Activated effector memory CD4-positive, alpha-beta T cell treated with anti-CD3 and anti-CD28 coated beads, Interleukin-2, amount 50 U/mL, for 16 hours (primary cell): ENCODE measurements at places on chromosomes 12 and 14.

GRCh38 chr14:99359906-99360305, 87.9 kb upstream of the BCL11B start:
- peak; percentile 17 for DNase-seq

DNA sequence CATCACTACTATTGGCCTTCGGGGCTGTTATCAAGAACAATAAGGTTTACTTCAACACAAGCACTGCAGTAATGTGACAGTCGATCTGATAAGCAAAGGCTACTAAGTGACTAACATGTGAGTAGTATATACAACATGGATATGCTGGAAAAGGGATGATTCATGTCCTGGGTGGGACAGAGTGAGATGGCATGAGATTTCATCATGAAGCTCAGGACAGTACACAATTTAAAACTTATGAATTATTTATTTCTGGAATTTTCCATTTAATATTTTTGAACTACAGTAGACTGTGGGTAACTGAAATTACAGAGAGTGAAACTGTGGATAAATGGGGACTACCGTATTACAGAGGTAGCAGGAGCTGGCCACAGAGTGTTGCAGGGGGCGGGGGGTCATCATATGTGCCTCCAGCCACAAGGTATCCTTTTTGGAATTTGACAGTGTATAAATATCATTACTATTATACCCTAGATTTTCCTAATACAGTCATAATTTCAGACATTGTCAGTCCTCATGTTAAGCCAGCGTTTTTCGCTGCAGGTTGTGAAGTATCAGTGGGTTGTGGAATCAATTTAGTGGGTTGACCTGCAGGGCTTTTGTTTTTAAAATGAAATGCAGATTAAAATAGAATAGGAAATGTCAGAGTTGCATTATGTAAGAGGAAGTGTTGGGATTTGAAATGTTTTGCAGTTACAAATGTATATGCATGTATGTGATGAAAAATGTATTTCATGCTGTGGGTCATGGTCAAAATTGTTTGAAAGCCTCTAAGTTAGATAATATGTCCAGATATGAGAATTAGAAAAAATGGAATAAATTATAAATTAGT, 148.0 kb upstream of the NUDT4 start:
- DNase-seq: no peak

DNA sequence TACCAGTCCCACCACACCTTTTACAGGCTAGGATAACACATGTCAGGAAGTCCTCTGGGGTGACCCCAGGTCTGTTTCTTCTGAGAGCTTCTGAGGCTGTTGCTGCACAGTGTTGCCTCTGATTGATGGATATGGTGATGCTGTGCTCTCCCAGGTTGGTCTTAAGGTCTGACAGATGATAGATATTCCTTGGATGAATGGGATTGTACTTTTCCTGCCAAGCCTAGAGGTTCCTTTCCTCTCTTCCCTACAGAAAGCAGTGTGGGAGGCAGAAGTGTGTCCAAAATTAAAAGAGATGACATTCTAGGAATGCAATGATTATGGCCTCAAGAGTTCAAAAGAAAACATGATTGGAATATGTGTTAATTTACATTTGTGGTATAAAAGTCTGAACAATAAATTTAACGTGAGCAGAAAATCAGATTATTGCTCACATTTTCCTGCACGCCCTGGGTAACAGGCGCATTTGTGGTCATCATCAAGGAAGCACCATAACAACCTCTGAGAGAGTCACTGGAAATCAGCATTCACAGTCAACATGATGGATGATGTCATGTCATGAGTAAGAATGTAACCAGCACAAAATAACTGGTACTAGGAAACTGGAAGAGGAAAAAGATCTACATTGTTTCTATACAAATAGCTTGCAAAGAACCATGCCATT, 73.7 kb downstream of the BBS10 start:
- DNase-seq: no peak

GRCh38 chr12:132516095-132517012, 26.4 kb downstream of the FBRSL1 start:
- DNase-seq: no peak

DNA sequence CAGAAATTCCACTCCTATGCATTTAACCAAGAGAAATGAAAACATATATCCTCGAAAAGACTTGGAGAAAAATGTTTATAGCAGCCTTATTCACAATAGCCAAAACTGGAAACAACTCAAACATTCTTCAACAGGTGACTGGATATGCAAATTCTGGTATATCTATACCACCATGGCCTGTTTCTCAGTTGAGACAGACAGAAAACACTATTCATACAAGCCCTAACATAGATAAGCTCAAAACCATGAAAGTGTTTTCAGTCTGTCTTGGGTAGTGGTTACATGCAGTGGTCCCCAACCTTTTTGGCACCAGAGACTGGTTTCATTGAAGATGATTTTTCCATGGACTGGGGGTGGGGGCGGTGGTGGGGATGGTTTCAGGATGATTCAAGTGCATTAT, 83.8 kb downstream of the SRGAP1 start:
- no peak for DNase-seq

DNA sequence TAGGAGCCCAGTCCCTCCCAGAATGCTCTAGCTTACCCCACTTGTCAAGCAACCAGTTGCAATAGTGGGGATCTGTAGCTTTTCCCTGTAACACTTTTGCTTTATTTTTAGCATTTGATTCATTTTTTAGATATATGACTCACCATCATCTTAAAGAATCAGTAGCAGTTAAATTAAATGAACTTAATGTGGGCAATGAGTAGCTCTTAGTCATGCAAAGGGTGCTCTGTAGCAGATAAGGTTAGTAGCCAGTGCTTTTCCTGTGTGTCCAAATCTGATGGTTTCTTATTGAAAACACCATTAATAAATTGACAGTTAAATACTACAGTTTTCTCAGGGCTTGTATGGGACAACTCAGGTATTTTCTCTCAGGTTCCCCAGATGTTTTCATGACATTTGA, 311.8 kb downstream of the RERGL start:
- no peak for DNase-seq

GRCh38 chr12:69430942-69431590, 39.1 kb upstream of the FRS2 start:
- no peak for DNase-seq

DNA sequence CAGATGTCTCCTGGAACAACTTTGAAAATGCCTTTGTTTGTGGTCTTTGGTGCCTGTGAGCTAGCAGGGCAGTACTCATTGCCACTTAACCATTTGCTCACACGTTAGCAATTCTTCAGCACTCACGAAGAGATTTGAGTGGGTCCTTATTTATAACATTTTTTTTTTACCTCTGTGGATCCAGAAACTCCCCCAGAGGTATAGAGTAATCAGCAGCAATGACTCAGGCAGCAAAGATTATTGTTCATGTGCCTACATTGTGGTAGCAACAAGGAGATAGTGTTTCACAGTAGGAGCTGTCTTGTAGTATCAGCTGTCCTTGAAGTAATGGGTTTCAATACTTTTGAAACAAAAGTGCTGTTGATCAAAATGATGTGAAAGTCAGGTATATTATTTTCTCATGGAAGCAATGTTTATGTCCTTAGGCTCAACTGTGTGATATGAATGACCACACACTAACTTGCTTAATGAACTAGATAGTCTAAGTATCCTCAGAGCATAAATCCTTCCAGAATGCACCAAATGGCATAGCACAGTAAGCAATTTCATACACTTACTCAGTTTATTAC, 304.1 kb downstream of the EGLN3 start:
- DNase-seq: no peak

- DNase-seq: peak; percentile 66
These were observed 15.2 kb downstream of the RASSF3 start for GRCh38 chr12:64625243-64626077.

DNA sequence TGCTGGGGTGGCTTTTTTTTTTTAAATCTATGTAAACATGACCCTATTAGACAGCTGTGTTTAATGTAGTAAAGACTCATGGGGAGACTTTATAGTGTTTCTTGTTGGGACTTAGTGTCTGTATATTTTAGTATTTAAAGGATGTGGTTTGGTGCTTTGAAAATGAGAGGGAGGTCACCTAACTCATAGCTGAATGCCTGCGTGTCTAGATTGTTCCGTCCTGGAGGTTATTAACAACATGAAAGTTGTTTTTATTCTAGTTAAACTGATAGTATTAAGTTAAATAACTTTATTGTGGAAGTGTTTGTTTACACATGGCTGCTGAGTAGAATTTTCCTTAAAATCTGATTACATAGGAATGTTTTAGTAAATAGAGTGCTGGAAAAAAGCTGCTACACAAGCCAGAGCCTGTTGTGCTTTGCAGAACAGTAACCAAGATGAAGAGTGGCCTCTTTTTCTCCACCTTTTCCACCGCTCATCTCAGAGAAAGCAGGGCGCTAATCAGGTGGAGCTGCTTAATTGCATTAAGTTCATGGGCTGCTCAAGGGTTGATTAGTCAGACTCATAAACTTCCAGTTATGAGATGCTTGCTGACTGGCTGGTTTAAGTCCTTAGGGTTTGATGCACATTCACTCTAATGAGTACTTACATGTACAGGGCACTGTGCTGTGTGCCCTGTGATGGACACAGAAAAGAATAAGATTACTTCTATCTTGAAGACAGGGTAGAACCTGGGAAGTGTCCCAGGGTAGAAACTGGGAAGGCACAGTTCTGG, 62.7 kb downstream of the FBXO34 start:
- no peak for DNase-seq

DNA sequence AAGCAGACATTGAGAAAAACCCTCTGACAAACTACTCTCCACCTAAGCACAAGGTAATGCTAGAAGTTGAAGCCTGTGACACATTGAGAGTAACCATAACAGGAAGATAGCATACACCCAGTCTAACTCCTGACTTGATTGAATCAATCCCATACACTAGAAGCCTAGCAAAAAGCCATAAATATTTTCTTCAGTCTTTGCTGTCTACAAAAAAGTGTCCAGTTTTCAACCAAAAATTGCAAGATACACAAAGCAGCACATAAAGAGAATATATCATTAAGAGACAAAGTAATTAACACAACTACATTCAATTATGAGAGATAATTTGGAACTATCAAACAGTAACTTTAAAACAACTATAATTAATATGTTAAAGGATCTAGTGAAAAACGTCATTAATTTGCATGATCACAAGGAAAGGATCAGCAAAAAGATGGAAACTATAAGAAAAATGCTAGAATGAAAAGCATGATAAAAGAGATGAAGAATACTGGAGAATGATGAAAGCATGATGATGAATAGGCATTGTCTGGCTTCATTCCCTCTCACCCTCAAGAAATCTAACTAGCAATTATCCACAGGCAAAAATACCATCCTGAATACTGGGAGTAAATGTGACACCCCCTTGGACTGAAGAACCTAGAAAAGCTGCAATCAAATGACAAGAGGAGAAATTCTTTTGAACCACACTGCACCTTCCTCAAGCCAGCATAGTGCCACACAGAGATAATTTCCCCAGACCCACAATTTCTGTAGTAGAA, 119.6 kb downstream of the LLPH start:
- DNase-seq: no peak

- no peak for DNase-seq
These were observed 37.0 kb downstream of the NUAK1 start for GRCh38 chr12:106101803-106102202.

- DNase-seq: no peak
These were observed 7.9 kb downstream of the MIA2 start for GRCh38 chr14:39241637-39242036.
